ENCODE measurements at places on chromosomes 1 and 21.

- DNase-seq = no peak
These were observed 61.0 kb downstream of the B3GALT5 start for GRCh38 chr21:39673736-39674135.

GRCh38 chr1:29809446-29810120 lies 573.3 kb downstream of the PTPRU start:
- DNase-seq = no peak

DNA sequence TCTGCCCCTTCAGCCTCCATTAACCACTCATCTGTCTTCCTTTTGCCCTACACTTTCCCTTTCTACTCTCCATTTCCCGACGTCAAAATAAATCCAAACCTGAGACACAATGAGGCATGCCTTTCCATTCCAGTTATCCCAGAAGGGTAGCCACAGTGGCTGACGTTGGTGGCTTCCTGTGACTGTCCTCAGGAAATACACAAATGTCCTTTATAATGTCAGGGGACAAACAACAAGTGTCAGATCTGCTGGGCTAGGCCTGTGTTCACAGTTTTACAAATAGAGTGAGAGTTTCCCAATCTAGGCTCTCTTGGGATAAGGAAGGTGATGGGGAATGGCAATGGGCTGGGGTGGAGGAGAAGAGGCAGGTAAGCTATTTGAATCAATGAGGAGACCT lies 135.3 kb downstream of the BRINP2 start:
- no peak for DNase-seq

DNA sequence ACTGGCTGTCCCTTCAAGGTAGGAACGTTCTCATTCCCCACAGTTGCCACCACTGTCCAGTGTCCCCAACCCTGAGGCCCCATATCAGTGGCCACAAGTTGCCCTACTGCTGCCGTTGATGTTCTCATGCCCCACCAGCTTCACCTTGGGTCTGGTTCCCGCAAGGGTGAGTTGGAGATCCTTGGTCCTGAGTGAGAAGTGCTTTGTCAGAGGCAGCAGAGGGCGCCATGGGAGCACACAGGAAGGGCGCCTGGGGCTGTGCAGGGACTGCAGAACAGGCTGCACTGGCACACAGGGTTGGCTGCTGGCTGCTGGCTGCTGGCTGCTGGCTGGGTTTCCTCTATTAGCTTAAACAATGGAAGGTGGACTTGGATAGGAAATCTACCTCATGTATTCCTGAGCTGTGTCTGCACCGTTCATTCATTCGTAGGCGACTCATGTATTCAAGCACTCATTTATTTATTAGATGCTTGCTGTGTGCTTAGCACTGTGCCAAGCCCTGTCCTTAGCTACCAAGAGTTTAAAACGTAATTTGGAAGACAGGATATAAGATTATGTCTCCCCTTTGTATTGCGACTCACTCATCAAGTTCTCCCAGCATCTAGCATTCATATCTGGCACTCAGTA lies 2.1 kb upstream of the S100A9 start:
- DNase-seq = no peak

DNA sequence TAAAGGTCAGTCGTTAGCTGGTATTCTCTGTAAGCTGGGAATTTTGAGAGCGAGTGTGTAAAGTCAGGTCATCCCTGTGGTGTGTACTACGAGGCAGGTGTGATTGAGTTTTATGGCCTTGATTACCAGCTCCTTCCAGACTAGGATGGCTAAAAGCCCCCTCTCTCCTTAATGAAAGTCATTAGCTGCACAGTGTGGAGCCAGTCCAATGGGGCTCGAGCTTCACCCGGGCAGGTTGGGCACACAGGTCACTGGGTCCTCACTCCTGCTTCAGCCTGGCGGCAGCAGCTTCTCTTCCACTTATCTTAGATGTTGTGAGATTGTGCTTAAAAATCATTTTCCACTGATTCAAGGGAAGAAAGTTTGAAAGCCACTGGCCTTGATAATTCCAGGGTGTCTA lies 3.0 kb downstream of the DMRTB1 start:
- DNase-seq = no peak

DNA sequence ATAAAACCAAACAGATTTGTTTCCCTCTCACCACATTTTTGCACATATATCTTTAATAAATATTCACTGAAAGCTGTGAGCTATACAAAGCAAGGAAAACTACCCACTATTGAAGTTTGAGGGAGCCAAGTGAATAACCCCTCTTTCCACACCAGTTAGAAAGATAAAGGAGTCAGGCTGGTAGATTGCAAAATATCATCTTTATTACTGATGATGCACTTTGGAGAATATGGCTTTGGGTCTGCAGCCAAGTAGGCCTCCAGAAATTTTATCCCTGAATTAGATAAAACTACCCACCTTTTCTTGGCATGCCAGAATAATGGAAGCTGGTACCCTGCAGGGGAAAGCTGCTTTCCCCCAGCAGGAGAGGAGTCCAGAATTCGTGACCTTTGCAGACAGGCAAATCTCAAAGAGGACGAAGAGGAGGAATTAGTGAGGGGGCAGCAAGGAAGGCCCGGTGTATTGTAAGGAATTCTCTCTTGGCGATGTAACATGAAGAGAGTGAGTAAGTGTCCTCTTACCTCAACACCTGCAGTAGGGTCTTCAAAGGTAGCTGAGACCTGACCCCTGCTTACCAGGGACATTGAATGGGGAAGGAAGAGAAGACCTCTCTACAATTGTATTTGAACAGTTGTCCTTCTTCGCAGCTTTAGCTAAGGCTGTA lies 84.7 kb downstream of the LRRC8D start:
- no peak for DNase-seq

GRCh38 chr1:160086456-160086892 lies 5.1 kb downstream of the KCNJ9 start:
- DNase-seq = no peak

DNA sequence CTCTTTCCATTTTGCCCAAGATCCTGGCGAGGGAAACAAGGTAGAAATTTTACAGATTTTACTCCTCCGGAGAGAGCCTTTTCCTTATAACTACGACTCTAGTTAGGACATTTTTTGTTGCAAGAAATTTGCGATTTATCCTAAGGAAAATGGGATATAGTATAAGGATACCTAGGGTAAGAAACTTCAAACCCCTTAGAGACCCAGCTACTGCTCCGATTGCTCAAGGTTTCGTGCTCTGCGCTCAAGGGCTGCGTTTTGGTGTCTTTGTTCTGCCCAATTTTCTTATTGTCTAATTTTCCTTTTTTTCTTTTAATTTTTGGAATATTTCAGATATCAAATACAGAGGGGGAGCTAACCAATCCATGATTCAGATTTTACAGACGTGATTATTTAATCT lies 1.5 kb downstream of the TTC3 start:
- no peak for DNase-seq

DNA sequence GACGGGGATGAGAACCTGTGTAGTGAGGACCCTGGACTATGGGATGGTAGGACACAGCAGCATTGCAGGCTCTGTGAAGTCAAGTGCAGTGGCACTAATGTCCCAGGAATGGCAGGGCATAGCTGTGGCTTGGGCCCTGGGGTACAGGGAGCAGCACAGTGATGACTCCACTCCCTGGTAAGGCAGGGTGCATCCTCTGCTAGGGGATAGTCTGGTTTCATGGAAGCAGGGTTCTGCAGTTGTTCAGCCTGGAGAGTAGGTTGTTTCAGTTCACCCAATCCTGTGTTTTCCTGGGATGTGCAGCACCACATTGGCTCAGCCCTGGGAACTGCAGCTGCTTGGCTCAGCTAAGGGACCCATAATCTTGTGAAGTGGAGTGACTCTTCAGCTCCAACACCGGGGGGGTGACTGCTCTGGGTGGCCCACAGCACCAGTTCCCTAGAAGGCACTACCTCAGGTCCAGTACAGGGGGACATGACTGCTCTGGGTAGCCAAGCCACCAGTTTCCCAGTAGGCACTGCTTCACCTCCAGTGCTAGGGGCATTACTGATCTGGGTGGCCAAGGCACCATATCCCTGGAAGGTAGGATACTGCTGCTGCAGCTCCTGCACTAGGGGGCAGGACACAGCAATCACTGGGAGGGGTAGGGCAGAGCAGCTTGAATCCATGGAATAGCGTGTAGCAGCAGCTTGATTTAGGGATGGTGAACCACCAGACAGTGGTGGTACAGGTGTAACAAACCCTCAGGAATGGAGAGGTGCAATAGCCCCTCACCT lies 15.3 kb upstream of the C1orf185 start:
- no peak for DNase-seq

GRCh38 chr1:36691374-36691773 lies 208.7 kb upstream of the CSF3R start:
- no peak for DNase-seq

- no peak for DNase-seq
These were observed 1.2 kb downstream of the TRIT1 start for GRCh38 chr1:39882152-39882551.

DNA sequence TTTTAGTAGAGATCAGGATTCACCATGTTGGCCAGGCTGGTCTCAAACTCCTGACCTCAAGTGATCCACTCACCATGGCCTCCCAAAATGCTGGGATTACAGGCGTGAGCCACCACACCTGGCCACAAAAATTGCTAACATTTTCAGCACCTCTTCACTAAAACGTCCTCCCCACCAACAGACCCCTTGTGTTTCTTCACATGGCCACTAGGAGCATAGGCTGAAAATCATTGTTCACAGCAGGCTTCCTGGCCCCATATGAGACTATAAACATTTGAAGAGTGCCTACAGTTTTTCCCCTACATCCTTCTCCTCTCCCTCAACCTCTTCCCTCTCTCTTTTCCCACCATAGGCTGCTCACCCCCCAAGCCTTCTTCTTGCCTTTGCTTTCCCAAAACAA lies 28.0 kb upstream of the SFPQ start:
- DNase-seq = no peak

- DNase-seq = no peak
These were observed 59.4 kb upstream of the SERBP1 start for GRCh38 chr1:67489643-67490042.

- no peak for DNase-seq
These were observed 183.5 kb downstream of the HMCN1 start for GRCh38 chr1:185917646-185918045.

- DNase-seq = no peak
These were observed 64.6 kb downstream of the KDM1A start for GRCh38 chr1:23083714-23084480.

GRCh38 chr1:205543351-205544301 lies 39.2 kb downstream of the CDK18 start:
- no peak for DNase-seq

DNA sequence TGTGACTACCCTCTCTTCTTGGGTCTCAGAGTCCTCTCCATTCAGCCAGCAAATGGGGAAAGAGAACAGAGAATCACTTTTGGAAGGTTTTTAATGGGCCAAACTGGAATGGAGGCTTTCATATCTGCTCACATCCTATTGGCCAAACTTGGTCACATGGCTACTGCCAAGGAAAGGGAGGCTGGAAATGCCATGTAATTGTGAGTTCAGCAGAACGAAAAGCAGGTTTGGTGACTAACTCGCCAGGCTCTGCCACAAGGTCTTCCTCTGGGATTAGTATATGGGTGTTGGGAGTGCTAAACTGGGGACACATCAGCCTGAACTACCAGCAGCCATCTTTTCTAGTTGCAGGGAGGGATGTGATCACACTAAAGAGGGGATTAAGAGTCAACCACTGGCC lies 19.2 kb downstream of the RD3 start:
- DNase-seq = no peak

GRCh38 chr1:221886743-221887414 lies 145.0 kb upstream of the DUSP10 start:
- DNase-seq = no peak

GRCh38 chr1:222955964-222956363 lies 141.1 kb downstream of the DISP1 start:
- DNase-seq = no peak

GRCh38 chr1:42922687-42923366 lies 35.8 kb downstream of the SLC2A1 start:
- DNase-seq = no peak

- no peak for DNase-seq
These were observed 30.9 kb downstream of the TNFSF4 start for GRCh38 chr1:173176246-173176645.

GRCh38 chr1:182192966-182193365 lies 131.5 kb upstream of the ZNF648 start:
- no peak for DNase-seq

GRCh38 chr21:44390886-44391285 lies 37.5 kb downstream of the TRPM2 start:
- no peak for DNase-seq

- no peak for DNase-seq
These were observed 29.9 kb upstream of the DISP3 start for GRCh38 chr1:11449100-11449403.

GRCh38 chr1:42680921-42681683 lies 1.1 kb upstream of the YBX1 start:
- DNase-seq = no peak

- DNase-seq = no peak
These were observed 159.5 kb upstream of the GREM2 start for GRCh38 chr1:240771450-240771849.

- no peak for DNase-seq
These were observed 3.4 kb downstream of the IGSF21 start for GRCh38 chr1:18110968-18111367.

- DNase-seq = no peak
These were observed 10.0 kb downstream of the C2CD2 start for GRCh38 chr21:41943851-41944250.

- DNase-seq = no peak
These were observed 114.3 kb upstream of the GRIK3 start for GRCh38 chr1:37148663-37149062.

DNA sequence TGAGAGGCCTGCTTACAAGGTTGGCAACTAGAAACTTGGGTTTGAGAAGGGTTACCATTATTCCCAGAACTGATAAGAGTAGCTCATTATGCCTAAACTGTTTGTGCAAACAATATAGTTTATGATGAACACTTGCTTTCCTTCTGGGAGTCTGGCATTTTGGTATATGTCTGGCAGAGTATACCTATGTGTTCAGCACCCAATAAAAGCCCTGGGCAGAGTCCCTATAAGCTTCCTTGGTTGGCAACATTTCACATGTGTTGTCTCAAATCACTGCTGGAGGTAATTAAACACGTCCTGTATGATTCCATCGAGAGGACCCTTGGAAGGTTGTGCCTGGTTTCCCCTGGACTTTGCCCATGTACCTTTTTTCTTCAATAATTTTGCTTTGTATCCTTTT lies 39.7 kb upstream of the DMRTA2 start:
- DNase-seq = no peak

DNA sequence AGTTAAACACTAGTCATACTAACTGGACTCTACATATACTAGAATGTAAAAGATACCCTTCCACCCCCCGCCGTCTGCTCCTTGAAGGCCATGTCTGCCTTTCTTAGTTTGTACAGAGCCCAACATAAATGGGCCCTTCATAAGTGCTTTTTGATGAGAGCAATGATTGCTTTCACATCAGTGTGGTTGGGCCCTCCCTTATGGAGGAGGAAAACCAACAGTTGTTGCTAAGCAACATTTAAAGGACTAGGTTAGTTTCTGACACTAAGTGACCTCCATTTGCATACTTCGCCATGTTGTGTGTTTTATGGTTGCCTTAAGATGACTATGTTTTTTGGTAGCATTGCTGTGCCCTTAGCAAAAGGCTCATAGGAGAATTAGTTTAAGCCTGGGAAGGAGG lies 182.0 kb upstream of the SGIP1 start:
- DNase-seq = no peak

GRCh38 chr21:16211339-16212303 lies 481.8 kb downstream of the USP25 start:
- DNase-seq = no peak

GRCh38 chr1:6419804-6420453 lies at the start of gene HES2:
HES2 (minus strand) TSS chr1:6419919; CDS start chr1:6419820, 99 bp downstream.
- DNase-seq = no peak

Measured in stimulated activated CD8-positive, alpha-beta memory T cell treated with anti-CD3 and anti-CD28 coated beads, Interleukin-4, amount 100 ng/mL, for 4 hours (primary cell).